Activated naive CD4-positive, alpha-beta T cell treated with Interleukin-2 at 50 U/mL for 16 hours (primary cell): ENCODE measurements at places on chromosomes 4 and X.
A peak's percentile ranks its signal among the peaks of the same experiment; 100 is the strongest.

DNA sequence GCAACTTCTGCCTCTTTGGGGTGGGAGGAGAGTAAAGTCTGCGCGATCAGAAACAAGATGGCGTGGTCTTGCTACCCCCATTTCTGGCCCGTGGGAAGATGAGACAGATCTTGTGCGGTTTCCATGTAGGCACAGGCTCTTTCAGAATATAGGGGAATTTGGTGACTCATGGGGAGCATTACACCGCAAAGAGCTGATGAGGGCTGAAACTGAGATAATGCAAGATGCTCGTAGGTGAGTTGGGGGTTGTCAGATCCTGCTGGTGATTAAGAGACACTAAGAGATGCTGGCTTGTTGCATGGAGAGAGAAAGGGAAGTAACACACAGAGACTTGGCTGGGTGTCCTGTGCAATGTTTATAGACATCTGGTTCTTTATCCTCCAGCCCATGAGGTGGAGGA, 1.5 kb downstream of the EVC start:
- peak; percentile 49 for DNase-seq

GRCh38 chr4:155738548-155738947, 20.3 kb upstream of the GUCY1B1 start:
- no peak for DNase-seq

DNA sequence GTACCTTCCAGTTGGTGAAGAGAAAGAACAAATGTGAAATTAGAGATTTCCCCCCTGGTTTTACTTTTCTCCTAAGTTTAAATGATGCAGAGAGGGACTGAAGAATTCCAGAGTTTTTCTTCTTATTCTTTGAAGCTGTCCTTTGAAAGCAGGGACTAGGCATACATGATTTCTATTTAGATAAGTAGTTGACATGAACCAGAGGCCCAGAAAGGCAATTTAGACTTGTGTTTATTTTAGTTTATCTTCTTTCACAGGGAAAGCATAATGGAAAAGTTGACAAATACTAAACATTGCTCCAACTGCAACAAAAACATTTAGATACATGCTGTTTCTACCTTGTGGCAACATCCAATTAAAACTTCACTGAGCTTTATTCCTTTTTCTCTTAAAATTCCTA, 32.0 kb downstream of the PTPN13 start:
- no peak for DNase-seq

DNA sequence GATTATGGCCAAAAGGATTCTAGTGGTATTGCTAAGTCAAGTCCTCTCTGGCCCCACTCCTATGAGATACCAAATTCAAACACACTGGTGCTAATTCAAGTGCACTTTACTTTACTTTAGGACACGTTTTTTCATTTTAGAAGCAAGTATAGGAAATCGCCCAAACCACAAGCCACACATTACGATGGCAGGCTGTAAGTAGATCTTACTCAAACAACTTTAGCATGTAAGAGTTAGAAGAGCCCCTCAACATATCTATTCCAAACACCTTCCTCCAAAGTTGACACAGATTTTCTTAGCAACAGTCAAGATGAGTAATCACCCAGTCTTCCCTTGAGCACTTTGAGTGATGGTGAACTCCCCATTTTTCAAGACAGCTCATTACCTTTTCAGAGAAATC, 43.6 kb downstream of the DRD5 start:
- no peak for DNase-seq

- DNase-seq = no peak
These were observed 159.6 kb upstream of the ANK2 start for GRCh38 chr4:112889619-112890527.

DNA sequence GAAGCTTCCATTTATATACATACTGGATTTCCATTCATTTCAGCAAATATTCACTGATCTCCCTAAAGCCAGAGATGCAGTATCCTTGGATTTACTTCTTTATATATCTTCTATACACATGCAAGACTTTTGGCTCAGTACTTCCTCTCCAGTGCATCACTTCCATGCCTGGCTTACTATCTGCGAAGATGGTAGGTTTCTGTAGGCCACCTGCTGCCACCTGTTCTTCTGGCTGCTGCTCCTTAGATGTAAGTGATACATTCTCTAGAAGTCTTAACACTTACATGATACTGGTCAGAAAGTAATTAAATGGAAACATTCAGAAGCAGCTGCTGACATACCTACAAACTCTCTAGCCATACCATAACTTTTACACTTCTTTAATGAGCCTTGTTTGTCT, 48.9 kb downstream of the TBC1D9 start:
- no peak for DNase-seq

GRCh38 chrX:17413228-17413627, 38.2 kb downstream of the NHS start:
- no peak for DNase-seq

DNA sequence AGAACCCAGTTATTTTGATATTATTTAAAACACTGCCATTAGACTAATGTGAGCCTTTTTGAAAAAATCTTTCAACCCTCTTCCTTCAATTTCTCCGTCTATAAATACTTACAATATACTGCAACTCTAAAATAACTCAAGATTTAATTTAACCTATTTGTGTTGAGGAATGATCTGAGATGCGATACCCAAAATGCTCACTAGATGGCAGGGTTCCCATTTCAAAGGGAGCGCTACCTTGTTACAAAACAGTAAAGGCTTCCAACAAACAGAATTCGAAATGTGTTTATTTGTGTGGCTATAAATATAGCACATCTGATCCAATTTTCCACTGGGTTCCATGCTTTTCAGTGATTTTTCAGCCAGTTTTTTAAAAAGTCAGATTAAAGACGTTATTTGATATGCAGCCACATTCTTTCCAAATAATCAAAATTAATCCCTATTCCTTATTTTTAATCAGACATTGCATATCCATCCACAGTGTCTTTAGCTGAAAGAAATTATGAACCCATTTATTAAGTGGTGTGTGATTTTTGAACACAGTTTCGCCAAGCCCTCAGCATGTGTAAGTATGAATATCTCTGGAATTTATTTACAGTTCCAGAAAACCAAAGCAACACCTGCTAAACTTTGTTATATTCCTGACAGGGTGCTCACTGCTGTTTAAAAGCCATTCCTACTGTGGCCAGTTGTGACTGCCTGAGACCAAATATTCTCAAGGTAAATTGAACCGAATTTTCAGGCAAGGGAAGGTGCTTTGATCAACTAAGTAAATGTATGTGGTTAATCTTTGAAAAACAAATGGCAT, 668.0 kb upstream of the LCORL start:
- peak; percentile 16 for DNase-seq

DNA sequence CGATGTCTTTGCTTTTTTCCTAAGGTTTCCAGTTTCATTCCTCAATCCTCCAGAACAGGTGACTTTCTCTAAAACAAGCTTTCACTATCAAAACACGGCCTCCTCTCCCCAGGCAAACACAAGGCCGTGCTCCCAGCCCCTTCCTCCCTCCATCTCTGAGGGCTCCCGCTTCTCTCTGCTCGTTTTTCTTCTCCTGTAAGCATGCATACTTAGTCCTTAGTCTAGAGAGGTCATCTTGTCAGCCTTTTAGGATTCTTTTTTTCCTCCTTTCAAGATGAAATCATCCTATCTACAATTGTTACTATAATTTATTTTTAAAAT, 18.7 kb downstream of the DCTD start:
- no peak for DNase-seq

DNA sequence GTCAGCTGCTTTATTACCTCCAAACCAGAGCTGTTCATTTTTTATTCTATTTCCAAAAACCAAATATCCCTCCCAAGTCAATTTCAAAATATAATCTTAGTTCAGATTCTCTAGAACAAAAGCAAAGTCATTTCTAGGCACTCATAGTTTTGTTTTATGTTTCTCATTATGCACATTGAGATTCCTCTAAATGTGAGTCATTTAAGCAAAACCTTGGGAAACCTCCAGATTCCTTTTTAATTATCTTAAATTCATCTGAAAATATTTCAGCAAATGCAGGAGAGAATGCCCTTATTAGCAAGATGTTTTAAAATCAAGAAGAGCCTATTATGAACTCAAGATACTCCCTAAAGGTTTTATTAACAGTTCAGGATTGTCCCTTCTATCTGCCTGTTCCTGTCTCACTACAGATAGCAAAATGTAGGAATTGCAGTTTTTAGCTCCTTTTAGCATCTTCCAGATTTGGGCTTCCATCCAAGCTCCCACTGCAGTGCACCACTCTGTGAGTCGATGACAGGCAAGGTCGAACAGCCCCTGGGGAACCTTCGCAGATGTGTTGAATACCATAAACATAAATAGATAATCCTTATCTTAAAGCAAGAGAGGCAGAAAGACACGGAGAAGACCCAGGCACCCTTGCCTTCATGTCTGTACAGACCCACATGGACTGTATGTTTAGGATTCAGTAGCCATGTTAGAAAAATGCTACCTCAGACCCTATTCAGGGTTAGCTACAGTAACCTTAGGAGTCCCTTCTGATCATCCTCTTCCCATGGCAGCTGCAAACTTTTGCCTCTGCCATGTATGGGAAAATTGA, 11.3 kb upstream of the SLC9A7 start:
- DNase-seq = no peak

DNA sequence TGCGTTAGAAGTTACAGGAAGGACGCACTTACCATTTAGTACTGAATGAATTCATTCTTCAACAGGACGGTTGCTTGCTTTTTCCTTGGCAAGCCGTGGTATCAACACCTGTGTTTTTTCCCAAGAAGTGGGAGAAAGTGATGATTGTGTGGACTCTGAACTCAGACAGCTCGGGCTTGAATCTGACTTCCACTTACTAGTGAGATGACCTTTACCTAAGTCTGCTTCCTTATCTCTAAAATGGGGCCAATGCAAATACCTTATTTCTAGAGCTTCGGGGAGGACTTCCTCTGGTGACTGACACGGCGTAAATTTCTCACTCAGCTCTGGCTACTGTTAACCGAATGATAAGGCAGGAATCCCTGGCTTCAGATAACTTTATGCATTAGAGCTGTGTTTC, 146.8 kb upstream of the RBPJ start:
- DNase-seq = no peak

GRCh38 chrX:45372151-45372550, 171.5 kb upstream of the DIPK2B start:
- no peak for DNase-seq

- no peak for DNase-seq
These were observed 538.2 kb downstream of the KCNIP4 start for GRCh38 chr4:21410372-21410771.

DNA sequence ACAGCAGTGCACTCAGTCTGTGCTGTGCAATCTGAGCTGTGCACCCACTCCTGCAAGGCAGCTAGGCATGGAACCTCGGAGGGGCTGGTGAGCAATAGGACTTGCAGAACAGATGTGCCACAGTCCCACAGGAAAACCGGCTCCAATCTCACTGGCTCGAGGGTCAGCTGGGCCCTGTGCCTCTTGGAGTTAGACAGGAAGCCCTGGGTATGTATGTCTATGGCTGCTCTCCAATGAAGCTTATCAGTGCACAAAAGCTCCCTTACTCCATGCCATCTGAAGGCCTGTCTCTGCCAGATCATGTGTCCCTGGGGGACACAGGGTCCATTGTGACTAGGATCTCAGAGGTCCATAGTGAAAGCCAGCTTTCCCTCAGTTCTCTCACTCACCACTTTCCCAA, 335.8 kb downstream of the SH3BGRL start:
- DNase-seq = no peak

DNA sequence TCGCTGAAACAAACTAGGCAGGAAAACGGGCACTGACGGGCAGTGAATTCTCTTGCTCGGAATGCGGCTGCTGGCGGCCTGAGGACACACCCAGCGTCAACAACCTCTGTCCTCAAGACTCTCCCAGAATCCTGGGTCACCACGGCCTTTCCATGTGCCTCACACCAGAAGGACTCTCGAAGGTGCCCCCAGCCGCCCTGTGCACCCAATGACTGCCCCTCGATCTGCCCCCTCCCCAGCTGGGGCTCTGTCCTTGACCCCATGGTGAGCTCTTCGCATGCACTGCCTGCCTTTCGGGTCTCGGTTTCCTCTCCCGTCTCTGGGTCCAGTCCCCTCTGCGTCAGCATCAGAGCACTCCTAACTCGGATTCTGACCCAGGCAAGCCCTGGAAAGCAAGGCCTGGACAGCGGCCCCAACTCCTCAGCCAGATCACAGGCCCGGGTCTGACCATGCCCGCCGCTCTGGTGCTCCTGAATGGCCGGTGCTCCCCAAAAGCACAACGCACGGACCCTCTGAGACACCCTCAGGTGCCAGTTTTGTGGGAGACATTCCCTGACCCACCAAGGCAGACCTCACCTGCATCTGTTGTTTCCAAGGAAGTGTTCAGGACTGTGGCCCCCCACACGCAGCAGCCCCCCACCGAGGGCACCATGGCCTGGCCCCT, 56.0 kb downstream of the ACOX3 start:
- no peak for DNase-seq

- no peak for DNase-seq
These were observed 1.4 kb upstream of the PTPN13 start for GRCh38 chr4:86592553-86593249.

DNA sequence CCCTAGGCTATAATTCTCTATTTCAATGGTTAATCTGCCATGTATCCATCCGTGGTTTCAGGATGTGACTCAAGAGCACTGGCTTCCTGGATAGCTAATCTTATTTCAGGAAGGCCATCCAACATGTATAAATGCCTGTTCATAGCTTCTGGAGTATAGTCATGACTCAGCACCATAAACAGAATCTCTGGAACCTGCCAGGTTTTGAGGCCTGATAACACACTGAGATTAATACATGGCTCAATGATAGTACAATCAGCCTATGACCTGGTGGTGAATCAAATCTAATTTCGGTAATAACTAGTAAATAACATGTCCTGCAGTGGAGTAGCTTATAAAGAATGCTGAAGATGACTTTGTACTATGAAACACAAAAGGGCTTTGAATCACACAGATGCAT, 5.7 kb upstream of the IL13RA2 start:
- DNase-seq = no peak

- DNase-seq = no peak
These were observed 1.8 kb downstream of the FTHL17 start for GRCh38 chrX:31070057-31070468.

- no peak for DNase-seq
These were observed 135.4 kb downstream of the GC start for GRCh38 chr4:71648448-71648847.

DNA sequence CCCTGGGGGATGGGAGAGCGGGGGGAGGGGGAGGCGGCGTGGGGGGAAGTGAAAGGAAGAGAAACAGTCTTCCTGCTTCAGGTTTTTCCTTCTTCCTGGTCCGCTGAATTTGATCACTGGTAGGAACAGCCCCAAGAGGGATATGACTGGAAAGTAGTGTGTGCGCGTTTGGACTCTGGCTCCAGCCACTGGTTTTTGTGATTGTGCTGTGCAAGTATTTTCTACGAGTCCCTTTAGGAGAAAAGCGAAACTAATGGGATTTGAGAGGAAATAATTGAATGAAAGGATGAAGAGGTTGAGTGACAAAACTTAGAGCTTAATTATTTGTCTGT, 836 bp downstream of the PRRG1 start:
- no peak for DNase-seq

DNA sequence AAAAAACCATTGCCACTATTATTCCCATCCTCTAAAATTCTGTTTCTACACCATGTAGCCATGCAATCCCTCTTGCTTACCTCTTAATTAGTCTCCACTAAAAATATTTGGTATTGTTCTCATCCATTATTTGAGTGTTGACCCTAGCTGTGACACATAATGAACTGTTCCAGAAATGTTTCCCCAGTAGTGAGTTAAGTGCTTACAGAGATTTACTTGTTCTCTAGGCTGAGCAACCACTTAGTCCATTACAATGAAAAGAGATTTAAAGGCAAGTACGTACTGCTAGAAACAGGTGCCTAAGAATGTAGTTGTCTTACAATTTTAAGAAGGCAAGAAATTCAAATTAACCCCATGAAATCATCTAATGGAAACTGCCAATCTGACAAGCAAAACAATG, 112.7 kb upstream of the PTPN13 start:
- DNase-seq = no peak
